Lung (tissue), 17 donors: ENCODE measurements at places on chromosomes 11 and 22.

DNA sequence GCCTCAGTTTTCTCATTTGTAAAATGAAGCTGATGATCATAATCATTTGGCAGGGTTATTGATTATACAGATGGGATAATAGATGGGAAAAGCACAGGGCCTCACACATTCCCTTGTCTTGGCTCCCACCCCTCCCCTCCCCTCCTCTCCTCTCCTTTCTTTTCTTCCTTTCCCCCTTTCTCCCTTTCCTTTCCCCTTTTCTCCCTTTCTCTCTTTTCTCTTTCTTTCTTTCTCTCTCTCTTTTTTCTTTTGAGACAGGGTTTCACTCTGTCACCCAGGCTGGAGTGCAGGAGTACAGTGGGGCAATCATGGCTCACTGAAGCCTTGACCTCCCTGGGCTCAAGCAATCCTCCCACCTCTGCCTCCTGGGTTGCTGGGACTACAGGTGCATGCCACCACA lies 161.0 kb upstream of the NARS2 start:
- no peak for DNase-seq

DNA sequence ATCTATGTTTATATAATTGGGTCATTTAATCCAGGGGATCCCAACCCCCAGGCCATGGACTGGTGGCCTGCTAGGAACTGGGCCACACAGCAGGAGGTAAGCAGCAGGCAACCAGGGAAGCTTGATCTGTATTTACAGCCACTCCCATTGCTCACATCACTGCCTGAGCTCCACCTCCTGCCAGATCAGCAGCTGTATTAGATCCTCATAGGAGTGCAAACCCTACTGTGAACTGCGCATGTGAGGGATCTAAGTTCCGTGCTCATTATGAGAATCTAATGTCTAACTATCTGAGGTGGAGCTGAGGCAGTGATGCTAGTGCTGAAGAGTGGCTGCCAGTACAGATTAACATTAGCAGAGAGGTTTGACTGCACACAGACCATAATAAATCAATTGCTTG lies 32.8 kb downstream of the MS4A2 start:
- no peak for DNase-seq

- peak; percentile 82 for DNase-seq
Measured at GRCh38 chr11:124763156-124763947, 1.3 kb upstream of the ESAM start.

GRCh38 chr11:40388097-40388818 lies 1071.2 kb downstream of the LRRC4C start:
- no peak for DNase-seq

DNA sequence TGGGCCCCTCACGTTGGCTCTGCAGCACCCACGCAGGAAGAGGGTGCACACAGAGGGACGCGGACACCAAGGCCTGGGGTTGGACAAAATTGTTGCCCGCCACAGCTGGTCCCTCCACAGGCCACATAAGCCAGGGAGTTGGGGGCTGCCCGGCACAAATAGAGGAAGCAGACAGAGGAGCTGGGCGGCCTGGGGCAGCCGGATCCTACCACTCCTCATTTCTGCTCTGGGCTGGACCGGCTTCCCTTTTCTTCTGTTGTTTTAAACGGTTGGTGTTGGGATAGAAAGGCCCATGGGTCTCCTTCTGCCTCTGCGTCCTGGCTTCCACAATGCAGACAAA lies 36.4 kb upstream of the LINC01488 start:
- DNase-seq, result peak; percentile 38

- DNase-seq, result no peak
Measured at GRCh38 chr11:1276041-1276790, 33.2 kb downstream of the TOLLIP start.

GRCh38 chr11:116893437-116893836 lies 56.0 kb upstream of the APOA1 start:
- no peak for DNase-seq

GRCh38 chr11:20639688-20640087 lies 29.7 kb upstream of the NELL1 start:
- DNase-seq, result no peak

- no peak for DNase-seq
Measured at GRCh38 chr11:113507341-113507740, 32.1 kb upstream of the DRD2 start.

DNA sequence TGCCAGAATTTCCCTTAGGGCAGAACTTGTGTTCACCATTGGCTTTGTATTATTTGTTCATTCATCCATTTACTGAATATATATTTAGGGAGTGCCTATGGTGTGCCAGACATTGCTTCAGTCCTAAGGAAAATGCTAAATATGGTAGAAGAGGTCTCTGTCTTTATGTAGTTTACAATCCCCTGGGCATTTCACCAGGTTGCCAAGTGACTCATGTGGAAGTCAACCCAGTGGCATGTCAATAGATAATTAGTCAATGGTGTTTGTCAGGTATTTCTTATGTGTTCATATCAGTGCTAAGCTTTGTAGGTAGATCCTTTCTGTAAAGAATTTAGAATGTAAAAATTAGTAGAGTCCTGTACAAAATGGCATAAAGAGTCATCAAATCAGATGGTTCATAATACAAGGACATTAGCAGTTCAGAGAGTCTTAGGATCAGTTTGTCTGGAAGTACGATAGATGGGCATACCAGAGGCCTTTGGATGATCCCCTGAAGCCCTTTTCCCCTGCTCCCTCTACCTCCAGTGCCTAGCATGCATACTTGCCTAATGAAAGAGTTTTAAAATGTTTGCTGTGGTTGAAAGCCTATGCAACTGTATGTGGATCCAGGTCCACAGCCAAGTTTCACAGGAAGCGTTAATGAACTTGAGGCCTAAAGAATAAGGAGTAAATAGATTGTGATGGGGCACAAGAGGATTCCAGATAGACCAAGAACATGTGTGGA lies 58.5 kb upstream of the SESN3 start:
- no peak for DNase-seq

GRCh38 chr11:123139206-123139605 lies 55.8 kb downstream of the CLMP start:
- DNase-seq, result no peak

DNA sequence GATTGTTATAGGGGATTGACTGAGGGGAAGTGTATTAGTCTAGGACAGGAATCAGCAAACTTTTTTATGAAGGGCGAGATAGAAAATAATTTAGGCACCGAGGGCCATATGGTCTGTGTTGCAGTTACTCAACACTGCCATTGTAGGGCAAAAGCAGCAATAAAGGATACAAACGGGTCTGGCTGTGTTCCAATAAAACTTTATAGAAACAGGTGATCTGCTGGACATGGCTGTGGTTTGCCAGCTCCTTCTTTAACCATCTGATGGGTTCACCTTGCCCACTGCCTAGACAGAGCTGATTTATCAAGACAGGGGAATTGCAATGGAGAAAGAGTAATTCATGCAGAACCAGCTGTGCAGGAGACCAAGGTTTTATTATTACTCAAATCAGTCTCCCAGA lies 20.0 kb downstream of the PRR5L start:
- DNase-seq, result no peak

DNA sequence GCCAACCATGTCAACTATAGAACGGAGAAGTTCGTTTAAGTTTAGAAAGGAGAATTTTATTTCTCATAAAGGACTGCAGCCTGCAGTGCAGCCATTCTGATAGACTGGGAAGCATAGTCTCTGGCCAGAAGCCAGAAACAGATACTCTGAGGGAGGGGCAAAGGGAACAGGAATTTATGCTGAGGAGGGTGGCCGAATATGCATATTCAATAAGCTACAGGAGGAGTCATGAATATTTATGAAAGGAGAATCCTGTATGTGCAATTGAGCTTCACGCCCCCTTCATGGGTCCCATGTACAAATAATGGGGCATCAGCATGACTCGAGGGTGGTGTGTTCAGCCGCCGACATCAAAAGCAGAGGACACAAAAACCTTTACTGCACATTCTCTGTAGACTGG lies 199.9 kb downstream of the CWF19L2 start:
- peak; percentile 17 for DNase-seq

GRCh38 chr22:48858121-48858520 lies 969.6 kb downstream of the BRD1 start:
- DNase-seq, result no peak

GRCh38 chr22:29697853-29698598 lies 21.8 kb upstream of the CABP7 start:
- DNase-seq, result no peak

DNA sequence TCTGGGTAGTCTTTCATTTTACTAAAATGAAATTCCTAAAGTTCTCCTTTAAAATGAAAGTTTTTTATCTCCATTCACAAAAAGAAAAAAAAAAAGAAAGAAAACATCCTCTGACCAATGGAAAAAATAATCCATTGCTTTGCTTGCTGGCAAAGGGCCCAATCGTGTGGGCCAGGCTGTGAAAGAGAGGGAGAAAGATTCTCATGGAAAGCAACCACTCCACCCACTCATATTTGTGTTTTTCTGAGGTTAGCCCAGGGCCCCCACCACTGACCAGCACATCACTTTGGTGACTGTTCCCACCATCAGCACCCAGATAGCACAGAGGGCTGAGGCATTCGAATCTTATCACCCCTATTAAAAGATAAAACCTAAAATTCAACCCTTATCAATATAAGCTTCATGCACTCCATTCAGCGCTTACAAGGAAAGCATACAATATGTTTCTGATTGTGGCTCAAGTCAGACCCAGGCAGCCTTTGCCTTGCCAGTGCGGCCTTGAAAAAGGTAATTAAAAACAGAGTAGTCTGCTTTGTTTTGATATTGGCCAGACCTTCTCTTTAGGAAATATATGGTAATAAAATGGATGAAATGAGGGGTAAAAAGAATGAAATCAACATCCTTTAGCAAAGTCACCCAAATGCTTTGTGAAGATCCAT lies 192.8 kb downstream of the ETS1 start:
- DNase-seq, result peak; percentile 47

DNA sequence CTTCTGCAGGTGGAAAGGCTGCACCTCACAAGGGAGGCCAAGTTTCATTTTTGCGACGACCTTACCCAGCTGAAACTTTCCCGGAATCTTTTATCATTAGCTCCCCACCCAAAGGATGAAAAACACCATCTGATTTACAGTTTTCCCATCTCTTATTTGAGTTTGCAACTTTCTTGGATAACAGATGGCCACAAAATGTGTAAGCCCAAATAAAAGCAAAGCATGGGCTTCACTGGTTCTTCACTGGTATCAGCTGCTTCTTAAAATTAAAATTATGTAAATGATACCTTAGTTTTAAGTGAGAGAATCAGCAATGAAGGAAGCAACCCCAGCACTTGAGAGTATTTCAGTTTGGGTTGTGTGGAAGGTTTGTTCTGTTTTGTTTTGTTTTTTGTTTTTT lies 55.8 kb downstream of the PARVA start:
- no peak for DNase-seq

DNA sequence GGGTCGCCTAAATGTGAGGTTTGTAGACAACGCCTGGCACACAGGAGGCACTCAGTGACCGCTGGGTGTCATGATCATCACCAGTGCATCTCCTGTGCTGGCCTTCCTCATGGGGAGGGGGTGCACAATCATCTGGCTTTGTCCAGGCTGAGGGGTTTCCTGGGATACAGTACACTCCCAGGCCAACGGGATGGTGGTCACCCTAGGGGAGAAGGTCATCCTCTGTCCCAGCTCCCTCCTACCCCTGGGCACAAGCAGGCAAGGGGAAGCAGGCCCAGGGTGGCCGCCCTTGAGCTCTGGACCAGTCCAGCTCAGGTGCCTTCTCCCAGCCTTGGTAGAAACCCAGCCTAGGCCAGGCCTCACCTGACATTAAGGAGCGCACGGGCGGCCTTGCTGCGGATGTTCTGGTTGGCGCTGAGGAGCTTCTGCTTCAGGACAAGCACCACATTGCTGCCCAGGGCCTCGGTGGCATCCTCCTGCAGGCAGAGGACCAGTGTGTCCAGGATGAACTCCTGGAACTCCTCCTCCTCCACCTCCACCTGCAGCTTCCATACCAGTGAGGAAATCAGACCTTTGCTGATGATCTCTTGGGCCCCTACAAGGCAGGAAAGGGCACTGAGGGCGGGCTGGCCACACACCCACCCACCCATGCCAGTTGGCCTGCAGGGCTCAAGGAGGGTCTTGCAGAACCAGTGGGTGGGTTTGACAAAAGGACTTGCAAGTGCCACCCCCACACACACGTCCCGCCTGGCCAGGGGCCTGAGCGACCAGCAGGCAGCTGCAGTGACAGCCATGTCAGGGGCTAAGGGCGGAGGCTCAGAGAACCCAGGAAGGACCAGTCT lies 6.6 kb upstream of the GNAZ start:
- no peak for DNase-seq

GRCh38 chr11:75479597-75480145 lies 46.1 kb downstream of the GDPD5 start:
- DNase-seq, result no peak

GRCh38 chr11:120236169-120237107 lies 3.5 kb upstream of the POU2F3 start:
- no peak for DNase-seq

DNA sequence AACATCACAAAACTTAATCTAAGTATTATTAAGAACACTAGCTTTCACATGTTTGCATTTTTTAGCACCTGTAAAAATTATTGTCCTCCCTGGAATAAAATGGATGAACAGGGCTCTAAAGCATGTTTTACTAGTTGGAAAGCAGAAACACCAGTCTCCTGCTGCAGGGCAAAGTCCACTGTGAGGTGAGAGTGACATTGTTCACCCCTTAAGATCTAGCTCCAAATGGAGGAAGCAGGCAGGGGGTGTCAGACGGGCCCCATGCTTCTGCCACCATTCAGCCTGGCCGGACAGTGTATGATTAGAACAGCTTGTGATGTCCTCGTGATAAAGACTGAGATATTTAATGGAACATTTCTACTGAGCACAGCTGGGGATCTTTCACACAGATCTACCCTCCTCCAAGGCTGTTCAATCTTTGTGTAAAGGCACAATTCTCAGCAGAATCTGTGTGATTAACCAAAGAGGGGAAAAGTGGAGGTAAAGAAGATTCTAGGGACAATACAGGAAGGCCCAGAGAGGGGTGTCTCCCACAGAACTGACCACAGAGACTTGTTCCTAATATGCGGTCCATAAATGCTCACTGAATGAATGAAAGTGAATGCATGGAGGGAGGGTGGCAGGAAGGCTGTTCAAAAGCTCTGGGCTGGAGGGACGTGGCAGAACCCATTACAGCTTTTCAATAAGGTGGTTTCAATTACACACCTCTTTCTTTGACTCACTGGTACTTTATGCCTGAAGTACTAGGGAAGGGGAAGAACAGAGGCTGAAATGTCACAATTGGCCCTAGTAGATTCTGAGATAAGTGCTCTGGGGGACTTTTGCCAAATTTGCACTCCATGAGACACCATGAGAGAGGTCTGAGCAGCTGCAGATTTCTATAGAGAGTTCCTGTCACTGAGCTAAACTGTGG lies 239.1 kb upstream of the ARHGAP20 start:
- peak; percentile 24 for DNase-seq

GRCh38 chr11:124834526-124835180 lies 30.6 kb upstream of the ROBO3 start:
- no peak for DNase-seq

DNA sequence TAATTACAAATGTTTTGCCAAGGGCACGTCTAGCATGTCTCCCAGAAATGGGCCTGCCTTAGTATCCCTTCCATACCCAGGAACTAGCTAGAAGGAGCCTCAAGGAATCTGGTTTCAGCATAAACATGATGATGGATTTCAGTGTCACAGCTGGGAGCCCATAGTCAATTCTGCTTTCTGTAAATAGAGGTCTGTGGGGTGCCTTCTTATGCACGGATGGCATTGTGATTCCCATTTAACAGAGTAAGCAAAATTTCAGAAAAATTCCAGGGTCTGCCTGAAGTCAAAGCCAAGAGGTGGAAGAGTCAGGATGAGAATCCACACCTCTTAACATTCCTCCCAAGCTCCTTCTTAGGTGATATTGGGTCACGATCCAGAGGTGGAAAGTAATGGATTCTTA lies 12.1 kb downstream of the DUSP18 start:
- DNase-seq, result no peak
